ENCODE measurements at places on chromosomes 4 and X.

GRCh38 chr4:123987408-123987807 is 590.8 kb downstream of the SPRY1 start:
- DNase-seq, result no peak

GRCh38 chr4:5050520-5051277 is 581 bp upstream of the STK32B start:
- DNase-seq, result peak; percentile 79

GRCh38 chr4:138689593-138689992 is 326.0 kb upstream of the NOCT start:
- no peak for DNase-seq

GRCh38 chr4:148068065-148068911 is 336.4 kb downstream of the ARHGAP10 start:
- no peak for DNase-seq

- peak; percentile 56 for DNase-seq
Observed at GRCh38 chr4:24121395-24122175, 231.7 kb upstream of the PPARGC1A start.

GRCh38 chrX:12890467-12890866 is 16.0 kb upstream of the TLR8 start:
- no peak for DNase-seq

DNA sequence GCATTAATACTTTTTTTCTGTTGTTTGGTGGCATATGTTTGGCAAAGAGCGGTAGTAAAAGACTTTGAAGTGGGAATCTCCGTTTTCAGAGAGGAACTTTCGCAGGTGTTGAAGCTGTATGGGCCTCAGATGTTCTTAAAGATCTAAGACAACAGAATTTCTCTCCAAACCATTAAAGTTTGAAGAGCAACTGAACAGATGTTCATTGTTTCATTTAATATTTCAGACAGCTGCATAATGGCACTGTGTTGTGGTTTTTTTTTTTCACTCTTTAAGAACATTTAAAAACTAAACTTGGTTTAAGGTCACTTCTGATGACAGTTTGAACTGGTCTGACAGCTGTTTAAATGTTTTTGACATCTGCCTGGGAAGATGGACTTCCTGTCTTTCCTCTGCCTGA is 882.7 kb upstream of the PCDH10 start:
- DNase-seq, result no peak

- DNase-seq, result no peak
Observed at GRCh38 chr4:168884251-168885124, 125.6 kb downstream of the CBR4 start.

- peak; percentile 49 for DNase-seq
Observed at GRCh38 chrX:19628011-19628575, 112.8 kb upstream of the MAP3K15 start.

GRCh38 chrX:4181782-4182407 is 468.4 kb upstream of the PRKX start:
- no peak for DNase-seq

GRCh38 chr4:44493924-44494323 is 45.3 kb upstream of the KCTD8 start:
- no peak for DNase-seq

DNA sequence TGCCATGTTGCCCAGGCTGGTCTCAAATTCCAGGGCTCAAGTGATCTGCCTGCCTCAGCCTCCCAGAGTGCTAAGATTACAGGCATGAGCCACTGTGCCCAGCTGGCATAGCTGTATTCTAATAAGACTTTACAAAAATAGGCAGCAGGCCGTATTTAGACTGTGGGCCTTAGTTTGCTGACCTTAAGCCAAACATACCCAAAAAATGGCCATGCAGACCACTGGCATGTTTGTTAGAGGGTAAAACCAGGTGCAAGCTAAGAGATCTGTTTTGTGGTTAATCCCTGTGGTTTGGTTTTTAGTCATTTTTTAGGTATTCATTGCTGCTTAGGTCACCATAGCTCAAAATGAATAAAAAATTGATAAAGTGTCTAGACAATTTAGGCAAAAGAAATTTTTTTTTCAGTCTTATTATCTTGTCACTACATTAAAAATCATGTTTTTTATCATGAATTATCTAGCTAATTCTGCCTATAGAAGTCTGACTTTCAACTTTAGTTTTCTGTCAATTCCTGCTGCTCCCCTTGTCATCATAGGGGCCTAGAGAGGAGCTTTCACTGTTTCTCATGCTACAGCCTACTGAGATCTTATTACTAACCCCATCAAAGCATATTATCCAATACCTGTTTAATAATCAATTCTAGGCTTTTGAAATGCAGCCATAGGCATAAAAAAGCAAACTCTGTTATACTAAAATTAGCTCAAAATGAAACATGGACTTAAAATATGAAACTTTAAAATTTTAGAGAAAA is 7.5 kb upstream of the SPINK2 start:
- DNase-seq, result peak; percentile 19

- no peak for DNase-seq
Observed at GRCh38 chr4:71460371-71460770, 121.6 kb downstream of the SLC4A4 start.

- DNase-seq, result no peak
Observed at GRCh38 chr4:54678826-54679225, 21.1 kb downstream of the KIT start.

DNA sequence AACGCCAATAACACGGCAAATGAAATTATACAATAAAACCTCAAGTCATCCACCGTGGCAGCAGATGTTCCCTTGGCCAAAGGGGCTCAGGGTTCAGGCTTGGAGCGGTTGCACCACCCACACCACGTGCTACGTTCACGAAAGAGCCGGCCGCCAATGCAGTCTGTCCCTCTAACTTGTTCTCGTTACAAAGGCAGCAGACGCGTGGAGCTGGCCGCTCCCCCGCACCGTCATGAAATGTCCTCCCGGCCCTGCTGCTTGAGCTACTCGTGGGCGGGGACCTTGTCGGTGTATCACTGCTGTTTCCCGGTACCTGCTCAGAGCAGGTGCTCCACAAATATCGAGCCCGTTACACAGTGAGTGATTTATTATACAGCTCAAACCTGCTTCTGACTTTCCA is 36.4 kb upstream of the MAN2B2 start:
- DNase-seq, result no peak

- DNase-seq, result no peak
Observed at GRCh38 chr4:659851-660250, 14.2 kb downstream of the ATP5ME start.

GRCh38 chrX:125005863-125006262 is 313.8 kb upstream of the TEX13C start:
- no peak for DNase-seq

DNA sequence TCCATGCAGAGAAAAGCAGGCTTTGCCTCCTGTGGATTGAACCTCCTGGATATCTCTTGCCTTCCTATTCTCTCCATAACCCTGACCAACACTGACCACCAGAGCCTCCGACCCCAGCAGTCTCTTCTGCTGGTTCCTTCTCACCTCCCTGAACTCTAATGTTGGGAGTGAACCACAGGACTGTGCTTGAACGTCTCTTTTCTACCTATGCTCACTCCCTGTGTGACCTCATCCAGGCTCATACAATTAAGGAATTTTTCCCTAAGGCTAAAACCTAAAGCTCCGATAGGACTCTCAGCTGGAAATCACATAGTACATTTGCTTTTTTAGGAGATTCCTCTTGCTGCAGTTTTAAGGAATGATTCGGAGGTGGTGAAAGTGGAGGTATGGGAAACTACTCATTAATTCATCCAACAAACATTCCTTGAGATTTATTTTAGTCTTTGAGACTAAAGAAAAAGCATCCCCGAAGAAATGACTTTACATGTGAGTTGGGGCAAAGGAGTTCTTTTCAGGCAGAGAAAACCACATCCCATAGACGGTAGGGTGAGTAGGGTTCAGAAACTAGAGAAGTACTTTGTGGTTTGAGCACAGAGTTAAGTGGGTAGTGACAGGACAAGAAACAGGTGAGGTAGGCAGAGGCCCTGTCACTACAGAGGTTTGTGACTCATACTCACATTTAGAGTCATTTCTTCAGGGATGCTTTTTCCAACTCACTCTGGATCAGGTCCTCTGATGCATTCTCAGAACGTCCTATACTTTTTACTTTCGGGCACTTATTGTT is 30.8 kb downstream of the NDNF start:
- no peak for DNase-seq

- DNase-seq, result no peak
Observed at GRCh38 chr4:64564126-64564525, 154.9 kb upstream of the TECRL start.

GRCh38 chrX:18574591-18574990 is 97.3 kb downstream of the RS1 start:
- DNase-seq, result peak; percentile 43

All from fibroblast of skin of right biceps (primary cell).